Effector memory CD8-positive, alpha-beta T cell (primary cell): ENCODE measurements at places on chromosomes 13 and 19.
A peak's percentile ranks its signal among the peaks of the same experiment; 100 is the strongest.

- H3K27me3 ChIP-seq = peaks cover 73% of the 10 kb centered on the region
- H3K36me3 ChIP-seq = peaks cover 2% of the 10 kb centered on the region
- H3K4me3 ChIP-seq = no peak overlapping the region
- peaks cover 2% of the 10 kb centered on the region for H3K4me1 ChIP-seq
- no peak for DNase-seq
Observed at GRCh38 chr19:1720237-1720636, 33.1 kb upstream of the ONECUT3 start.

- DNase-seq = no peak
- no peaks in the 10 kb centered on the region for H3K4me1 ChIP-seq
- no peak overlapping the region for H3K27ac ChIP-seq
- H3K27me3 ChIP-seq = peaks cover 19% of the 10 kb centered on the region
- H3K4me3 ChIP-seq = no peak overlapping the region
- H3K36me3 ChIP-seq = no peaks in the 10 kb centered on the region
Observed at GRCh38 chr19:2665103-2665502, 37.4 kb downstream of the GNG7 start.

GRCh38 chr19:38377052-38377451 is 2.7 kb downstream of the PSMD8 start:
- peaks cover 31% of the 10 kb centered on the region for H3K4me1 ChIP-seq
- peaks cover 58% of the 10 kb centered on the region for H3K36me3 ChIP-seq
- H3K27me3 ChIP-seq = no peaks in the 10 kb centered on the region
- H3K4me3 ChIP-seq = peak overlapping the region; percentile 100
- H3K27ac ChIP-seq = peak overlapping the region; percentile 81
- DNase-seq = no peak

- no peaks in the 10 kb centered on the region for H3K27me3 ChIP-seq
- H3K4me1 ChIP-seq = peaks cover 63% of the 10 kb centered on the region
- H3K4me3 ChIP-seq = no peak overlapping the region
- H3K36me3 ChIP-seq = peaks cover 26% of the 10 kb centered on the region
- peak overlapping the region; percentile 95 for H3K27ac ChIP-seq
Observed at GRCh38 chr19:5966215-5966614, 11.7 kb downstream of the RANBP3 start.

GRCh38 chr13:51093574-51093973 is 17.5 kb downstream of the C13orf42 start:
- H3K36me3 ChIP-seq = no peaks in the 10 kb centered on the region
- H3K27me3 ChIP-seq = peaks cover 30% of the 10 kb centered on the region
- no peak overlapping the region for H3K4me3 ChIP-seq

GRCh38 chr13:44142941-44143665 is 230.5 kb upstream of the SERP2 start:
- DNase-seq = no peak
- no peaks in the 10 kb centered on the region for H3K27me3 ChIP-seq
- H3K4me3 ChIP-seq = peak overlapping the region; percentile 81
- peaks cover 8% of the 10 kb centered on the region for H3K36me3 ChIP-seq

DNA sequence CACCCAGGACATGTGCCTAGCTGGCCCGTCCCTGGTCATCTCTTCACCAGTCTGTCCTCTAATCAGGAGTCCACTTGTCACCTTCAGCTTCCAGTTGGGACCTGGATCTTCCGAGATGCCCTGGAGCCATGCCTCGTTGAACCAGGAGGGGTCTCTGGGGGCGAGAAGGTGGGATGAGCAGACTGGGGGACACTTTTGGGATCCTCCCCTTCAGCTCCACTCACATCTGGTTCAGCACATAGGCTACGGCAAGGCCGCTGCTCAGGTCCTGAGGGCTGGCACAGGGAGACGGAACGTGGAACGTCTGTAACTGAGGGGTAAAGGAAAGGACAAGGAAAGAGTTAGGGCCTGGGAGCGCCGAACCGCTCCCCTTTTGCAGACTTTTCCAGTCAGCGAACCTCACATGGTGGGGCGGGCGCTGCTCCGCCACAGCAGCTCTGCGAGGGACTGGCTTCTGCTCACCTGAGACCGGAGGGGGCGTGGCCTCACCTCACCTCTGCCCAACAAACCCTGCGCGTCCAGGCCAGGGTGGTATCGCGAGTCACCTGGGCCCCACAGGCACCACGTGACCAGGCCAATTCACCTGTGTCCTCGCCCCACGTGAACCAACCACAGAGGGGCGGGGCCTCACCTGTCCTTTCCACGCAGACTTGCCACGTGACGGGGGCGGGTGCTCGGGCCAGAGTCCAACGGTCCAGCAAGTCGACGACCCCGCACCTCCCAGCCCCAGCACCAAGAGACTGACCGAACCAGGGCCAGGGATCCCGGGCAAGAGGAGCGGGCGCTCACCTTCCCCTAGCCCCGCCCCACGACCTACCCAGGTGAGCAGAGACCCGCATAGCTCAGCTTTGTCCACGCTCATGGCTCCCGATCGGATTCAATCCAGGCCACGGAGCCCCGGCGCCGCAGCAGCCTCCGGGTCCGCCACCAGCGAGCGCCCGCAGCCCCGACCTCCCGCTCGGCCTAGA is at the start of gene HOOK2:
HOOK2 (minus strand) TSS at position 965 of the 968 bp plus-strand sequence; CDS start at position 862, 103 bp downstream.
- no peaks in the 10 kb centered on the region for H3K27me3 ChIP-seq
- H3K4me1 ChIP-seq = peaks cover 10% of the 10 kb centered on the region
- no peak for DNase-seq

GRCh38 chr19:38850436-38850975 is 720 bp upstream of the HNRNPL start:
- H3K4me1 ChIP-seq = peaks cover 41% of the 10 kb centered on the region
- peak overlapping the region; percentile 98 for H3K4me3 ChIP-seq
- H3K27ac ChIP-seq = peak overlapping the region; percentile 100
- H3K27me3 ChIP-seq = no peaks in the 10 kb centered on the region
- peak; percentile 99 for DNase-seq
- H3K36me3 ChIP-seq = peaks cover 74% of the 10 kb centered on the region

GRCh38 chr19:46515879-46516350 is 20.2 kb upstream of the PNMA8B start:
- peaks cover 55% of the 10 kb centered on the region for H3K27me3 ChIP-seq
- H3K4me1 ChIP-seq = no peaks in the 10 kb centered on the region

- no peak overlapping the region for H3K27ac ChIP-seq
- H3K27me3 ChIP-seq = peaks cover 68% of the 10 kb centered on the region
- no peak overlapping the region for H3K4me3 ChIP-seq
- H3K36me3 ChIP-seq = no peaks in the 10 kb centered on the region
- no peak for DNase-seq
- no peaks in the 10 kb centered on the region for H3K4me1 ChIP-seq
Observed at GRCh38 chr19:15595069-15595468, 19.9 kb upstream of the CYP4F8 start.

GRCh38 chr13:21595546-21595822 is 8.5 kb downstream of the MICU2 start:
- H3K27ac ChIP-seq = no peak overlapping the region
- peaks cover 62% of the 10 kb centered on the region for H3K4me1 ChIP-seq
- no peak for DNase-seq
- H3K4me3 ChIP-seq = peak overlapping the region; percentile 23
- no peaks in the 10 kb centered on the region for H3K27me3 ChIP-seq

DNA sequence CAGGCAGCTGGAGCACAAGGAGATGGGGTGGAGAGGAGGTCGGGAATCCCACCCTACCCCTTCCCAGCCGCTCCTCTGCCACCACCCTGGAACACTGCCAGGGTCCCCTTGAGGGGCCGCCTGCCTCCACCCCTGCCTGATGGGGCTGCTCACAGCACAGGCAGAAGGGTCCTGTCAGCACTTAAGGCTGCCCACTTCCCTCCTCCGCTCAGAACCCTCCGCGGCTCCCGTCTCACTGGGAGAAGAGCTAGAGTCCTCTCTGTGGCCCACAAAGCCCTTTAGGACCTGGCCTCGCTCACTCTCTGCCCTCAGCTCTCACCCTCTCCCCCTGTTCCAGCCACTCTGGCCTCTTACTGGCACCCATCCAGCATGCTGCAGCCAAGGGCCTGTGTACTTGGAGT is 3.4 kb upstream of the POLD1 start:
- no peaks in the 10 kb centered on the region for H3K27me3 ChIP-seq
- no peak for DNase-seq
- peaks cover 49% of the 10 kb centered on the region for H3K4me1 ChIP-seq
- H3K4me3 ChIP-seq = no peak overlapping the region

GRCh38 chr13:105240371-105240770 is 1295.1 kb downstream of the EFNB2 start:
- no peak overlapping the region for H3K4me3 ChIP-seq
- H3K4me1 ChIP-seq = no peaks in the 10 kb centered on the region
- DNase-seq = no peak

- H3K4me1 ChIP-seq = no peaks in the 10 kb centered on the region
- H3K36me3 ChIP-seq = no peaks in the 10 kb centered on the region
- no peak overlapping the region for H3K4me3 ChIP-seq
- H3K27ac ChIP-seq = no peak overlapping the region
- no peak for DNase-seq
- no peaks in the 10 kb centered on the region for H3K27me3 ChIP-seq
Observed at GRCh38 chr13:59982631-59983382, 180.9 kb downstream of the DIAPH3 start.

DNA sequence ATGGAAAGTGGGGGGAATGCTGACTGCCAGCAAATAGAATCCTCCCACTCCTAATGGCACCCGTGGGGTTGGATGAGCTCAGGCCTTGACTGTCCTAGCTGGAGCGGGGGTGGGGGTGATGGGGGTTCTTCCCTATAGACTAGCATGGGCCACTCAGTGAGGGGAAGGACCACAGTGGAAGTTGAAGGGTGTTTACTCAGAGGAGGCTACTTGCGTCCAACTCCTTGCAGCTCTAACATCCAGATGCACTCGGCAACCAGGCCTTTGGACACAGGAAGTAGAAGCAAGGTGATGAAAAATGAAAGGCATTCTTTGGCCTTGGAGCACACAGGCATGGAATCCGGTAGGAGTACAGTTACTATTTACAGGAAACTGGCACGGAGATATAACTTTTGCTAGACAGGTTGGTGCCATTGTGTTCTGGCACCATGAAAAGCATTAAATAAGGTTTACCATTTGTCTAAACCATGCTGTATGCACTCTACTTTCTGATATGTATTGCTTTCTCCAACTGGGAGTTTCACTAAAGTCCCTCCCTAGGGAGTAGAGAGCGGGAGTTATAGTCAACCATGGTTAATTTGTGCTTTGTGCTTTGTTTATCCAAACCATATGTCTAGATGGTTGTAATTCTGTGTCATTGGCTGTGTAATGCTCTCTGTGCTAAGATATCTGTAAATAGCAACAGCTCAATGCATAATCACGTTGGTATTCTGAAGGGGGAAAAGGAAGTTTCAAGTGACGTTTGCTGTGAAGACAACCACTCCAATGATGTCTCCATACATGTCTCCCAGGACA is 125.3 kb downstream of the TSHZ3 start:
- no peak for DNase-seq
- H3K4me1 ChIP-seq = peaks cover 7% of the 10 kb centered on the region
- H3K27me3 ChIP-seq = no peaks in the 10 kb centered on the region
- no peak overlapping the region for H3K4me3 ChIP-seq
- no peak overlapping the region for H3K27ac ChIP-seq

- H3K27me3 ChIP-seq = no peaks in the 10 kb centered on the region
- H3K27ac ChIP-seq = no peak overlapping the region
- H3K4me3 ChIP-seq = no peak overlapping the region
- H3K36me3 ChIP-seq = no peaks in the 10 kb centered on the region
- no peak for DNase-seq
Observed at GRCh38 chr13:50577806-50578205, 265.7 kb downstream of the DLEU7 start.

DNA sequence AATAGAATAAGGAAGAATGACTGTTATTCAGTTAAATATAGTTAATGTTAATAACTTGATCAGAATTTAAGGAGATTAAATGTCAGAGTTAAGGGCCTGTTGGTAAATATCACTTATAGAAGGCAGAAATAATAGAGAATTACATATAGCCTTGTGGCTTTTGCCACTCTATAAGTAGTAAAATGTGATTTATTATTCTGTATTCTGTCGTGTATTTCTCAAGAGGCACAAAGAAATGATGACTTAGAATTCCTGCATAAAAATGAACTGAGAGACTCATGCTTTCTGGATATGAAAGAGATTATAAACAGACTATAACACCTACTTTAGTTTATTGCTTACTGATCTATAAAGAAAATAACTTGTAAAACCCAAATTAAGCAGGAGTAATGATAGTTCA is 40.1 kb downstream of the GPC6 start:
- no peaks in the 10 kb centered on the region for H3K36me3 ChIP-seq
- no peak overlapping the region for H3K27ac ChIP-seq
- H3K4me1 ChIP-seq = no peaks in the 10 kb centered on the region
- DNase-seq = no peak

DNA sequence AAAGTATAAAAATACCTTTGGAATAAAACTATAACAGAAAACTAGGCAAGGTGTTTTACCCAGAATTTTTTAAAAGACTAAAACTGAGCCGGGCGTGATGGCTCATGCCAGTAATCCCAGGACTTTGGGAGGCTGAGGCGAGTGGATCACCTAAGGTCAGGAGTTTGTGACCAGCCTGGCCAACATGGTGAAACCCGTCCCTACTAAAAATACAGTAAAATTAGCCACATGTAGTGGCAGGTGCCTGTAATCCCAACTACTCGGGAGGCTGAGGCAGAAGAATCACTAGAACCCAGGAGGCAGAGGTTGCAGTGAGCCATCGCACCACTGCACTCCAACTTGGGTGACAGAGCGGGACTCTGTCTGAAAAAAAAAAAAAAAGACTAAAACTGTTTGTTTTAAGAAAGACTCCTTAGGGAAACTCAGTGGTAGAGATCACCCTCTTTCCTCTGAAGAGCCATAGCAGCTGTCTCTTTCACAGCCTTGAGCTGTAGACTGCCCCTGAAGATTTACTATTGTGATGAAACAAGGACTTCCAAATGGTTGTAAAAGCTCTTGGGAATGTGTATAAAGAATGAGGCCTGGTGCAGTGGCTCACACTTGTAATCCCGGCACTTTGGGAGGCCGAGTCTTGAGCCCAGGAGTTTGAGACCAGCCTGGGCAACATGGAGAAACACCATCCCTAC is 14.7 kb upstream of the KCTD4 start:
- DNase-seq = no peak
- no peak overlapping the region for H3K27ac ChIP-seq
- H3K4me1 ChIP-seq = no peaks in the 10 kb centered on the region
- no peaks in the 10 kb centered on the region for H3K27me3 ChIP-seq
- H3K4me3 ChIP-seq = no peak overlapping the region
- no peaks in the 10 kb centered on the region for H3K36me3 ChIP-seq

GRCh38 chr19:4639531-4640246 is 373 bp downstream of the TNFAIP8L1 start:
- H3K27ac ChIP-seq = peak overlapping the region; percentile 99
- H3K4me3 ChIP-seq = peak overlapping the region; percentile 85
- H3K4me1 ChIP-seq = peaks cover 14% of the 10 kb centered on the region
- H3K27me3 ChIP-seq = no peaks in the 10 kb centered on the region
- peaks cover 22% of the 10 kb centered on the region for H3K36me3 ChIP-seq
- DNase-seq = no peak
